ENCODE measurements at places on chromosomes 6 and 20. TPM values are rescaled to one million over a fixed set of nuclear protein-coding genes. Genes with fewer than 3 reads are reported as not detected.

The INSM1 gene
- not detected for total RNA-seq

The GPX5 gene
- not detected for total RNA-seq

The SCP2D1 gene
- total RNA-seq: not detected

The RALGAPA2 gene
- 1.5 TPM for total RNA-seq

The ZCCHC3 gene
- 24.1 TPM for total RNA-seq

The GGTLC1 gene
- total RNA-seq: not detected
